Fibroblast of villous mesenchyme (primary cell): ENCODE measurements at places on chromosomes 2 and 18. TPM values are rescaled to one million over a fixed set of nuclear protein-coding genes. Genes with fewer than 3 reads are reported as not detected.

Gene CYTIP
- under 0.01 and 0.43 TPM in 2 replicates for total RNA-seq

Gene CCL20
- 0.43 TPM in 1 of 2 replicates, not detected in the other for total RNA-seq

DNA sequence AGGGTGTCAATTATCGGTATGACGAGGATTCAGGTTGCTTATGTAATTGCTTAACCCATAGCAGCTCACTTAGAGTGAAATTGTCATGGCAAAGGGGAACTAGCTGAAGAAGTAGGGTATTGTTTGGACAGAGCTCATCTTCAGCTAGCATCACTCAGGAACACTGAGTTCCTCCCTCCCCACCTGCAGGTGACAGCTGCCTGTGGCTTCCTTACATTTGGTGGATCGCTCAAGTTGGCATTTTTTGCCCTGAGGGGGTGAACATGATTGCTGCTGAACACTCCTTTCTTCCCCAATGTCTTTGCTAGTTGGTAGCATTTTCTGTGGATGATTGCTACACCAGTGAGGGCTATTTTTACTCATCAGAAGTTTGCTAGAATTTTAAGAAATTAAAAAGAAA, 86.7 kb upstream of the THUMPD2 start:
- no peak for DNase-seq

GRCh38 chr2:176566961-176567360, 297.7 kb downstream of the MTX2 start:
- no peak for DNase-seq
